ENCODE measurements at places on chromosomes 1 and 21. TPM values are rescaled to one million over a fixed set of nuclear protein-coding genes. Genes with fewer than 3 reads are reported as not detected.

DNA sequence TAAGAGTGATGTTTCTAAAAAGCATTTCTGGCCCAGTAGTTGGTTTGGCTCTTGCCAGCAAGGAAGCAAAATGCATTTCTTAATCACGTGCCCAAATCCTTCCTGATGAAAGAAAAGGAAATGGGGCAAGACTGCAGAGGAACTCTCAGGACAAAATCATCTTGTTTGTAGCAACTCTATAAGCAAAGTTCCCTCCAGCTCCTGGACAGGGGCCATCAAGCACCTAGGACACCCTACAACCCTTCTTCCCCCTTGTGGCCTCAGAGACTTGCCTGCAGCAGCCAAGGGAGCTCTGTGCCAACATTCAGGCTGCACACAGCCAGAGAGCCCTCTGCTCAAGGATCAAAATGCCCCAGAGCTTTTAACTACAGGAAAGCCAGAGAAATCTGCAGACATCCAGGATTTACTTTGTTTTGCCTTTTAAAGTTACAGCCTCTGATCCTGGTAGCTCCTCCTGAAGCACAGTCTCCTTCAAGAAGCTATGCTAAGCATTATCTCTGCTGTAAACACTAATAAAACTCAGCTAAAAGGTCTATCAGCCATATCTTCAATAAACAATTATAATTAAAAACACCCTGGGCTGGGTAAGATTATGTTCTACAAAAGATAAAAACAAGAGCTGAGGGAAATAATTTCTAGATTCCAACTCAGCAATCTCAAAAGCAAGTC, 105.0 kb downstream of the KIAA0319L start:
- peak; percentile 29 for DNase-seq

GRCh38 chr1:54883349-54884102, 3.5 kb downstream of the DHCR24 start:
- DNase-seq: no peak

DNA sequence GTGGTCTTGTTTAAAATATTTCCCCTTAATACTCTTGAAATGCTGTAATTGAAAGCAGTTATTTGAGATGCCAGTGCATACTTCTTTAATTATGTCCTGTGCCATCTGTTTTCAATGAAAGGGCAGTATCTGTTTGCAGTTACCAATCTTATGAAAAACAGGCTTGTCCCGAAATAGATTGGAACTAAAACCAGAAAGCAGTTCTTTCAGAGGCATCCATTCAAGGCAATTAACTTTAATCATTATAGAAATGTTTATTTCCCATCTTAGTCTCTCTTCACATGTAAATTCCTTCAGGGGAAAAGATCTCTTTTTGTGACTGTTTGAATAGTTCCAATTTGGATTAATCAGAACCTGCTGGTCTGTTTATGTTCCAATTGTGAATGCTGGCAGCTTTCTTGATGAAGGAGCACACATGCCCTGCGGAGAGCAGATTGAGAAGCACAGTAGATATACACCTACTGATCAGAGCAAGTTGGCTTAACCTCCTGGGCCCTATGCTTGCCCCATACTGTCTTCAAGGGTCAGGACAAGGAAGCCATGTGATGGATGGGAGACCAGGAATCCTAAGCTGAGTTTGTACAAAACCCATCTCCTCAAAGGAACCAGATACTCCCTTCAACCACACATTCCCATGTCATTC, 41.6 kb upstream of the MROH9 start:
- DNase-seq: no peak

The GRIK1 gene
- not detected for total RNA-seq

DNA sequence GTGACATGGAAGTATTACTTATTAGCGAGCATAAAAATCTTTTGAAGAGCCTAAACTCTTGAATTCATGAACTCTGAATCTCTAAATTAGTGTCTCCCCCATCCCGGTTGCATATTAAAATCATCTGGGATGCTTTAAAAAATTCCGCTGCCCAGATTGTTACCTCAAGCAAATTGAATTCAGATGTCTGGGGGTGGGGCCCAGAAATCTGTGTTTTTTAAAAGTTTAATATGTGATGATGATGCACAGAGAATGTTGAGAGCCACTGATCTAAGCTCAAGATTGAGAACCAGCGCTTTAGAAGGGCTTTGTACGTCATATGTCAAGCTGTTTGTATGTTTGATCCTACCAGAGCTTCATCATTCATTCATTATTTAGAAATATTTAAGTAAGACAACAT, 446.8 kb downstream of the NUF2 start:
- DNase-seq: no peak

DNA sequence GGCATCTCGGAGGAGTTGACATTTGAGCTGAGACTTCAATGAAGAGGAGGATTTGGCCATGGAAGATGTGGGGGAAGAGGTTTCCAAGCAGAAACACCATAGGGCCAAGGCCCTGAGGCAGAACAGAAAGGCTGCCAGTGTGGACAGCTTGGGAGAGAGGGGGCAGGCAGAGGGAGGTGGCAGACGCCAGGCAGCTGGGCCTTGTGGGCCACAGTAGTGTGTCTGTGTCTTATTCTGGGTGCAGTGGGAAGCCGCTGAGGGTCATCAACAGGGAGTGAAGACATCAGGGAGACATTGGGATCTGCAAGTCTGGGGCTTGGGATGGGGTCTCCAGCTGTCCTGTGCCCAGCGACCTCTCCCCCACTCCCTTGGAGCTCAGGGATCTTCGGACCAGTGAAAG, 96.8 kb downstream of the LACTBL1 start:
- DNase-seq: no peak

DNA sequence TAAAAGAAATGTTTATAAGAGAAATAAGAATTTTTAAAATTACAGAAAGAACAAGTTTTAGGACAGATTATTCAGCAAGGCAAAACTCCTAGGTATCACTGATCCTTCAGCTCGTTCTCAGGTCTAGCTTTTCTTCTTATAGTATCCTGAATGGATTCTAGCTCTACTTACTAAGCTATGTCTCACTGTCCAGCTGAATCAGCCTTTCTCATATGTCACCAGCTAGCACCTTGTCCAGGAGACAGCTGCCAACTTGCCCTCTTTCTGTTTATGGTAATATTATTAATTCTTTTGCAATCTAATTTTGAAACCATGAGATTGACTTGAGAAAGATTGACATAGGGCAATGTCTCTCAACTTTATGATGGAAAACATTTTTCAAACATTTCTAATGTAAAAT, 159.9 kb downstream of the LYPLAL1 start:
- no peak for DNase-seq

DNA sequence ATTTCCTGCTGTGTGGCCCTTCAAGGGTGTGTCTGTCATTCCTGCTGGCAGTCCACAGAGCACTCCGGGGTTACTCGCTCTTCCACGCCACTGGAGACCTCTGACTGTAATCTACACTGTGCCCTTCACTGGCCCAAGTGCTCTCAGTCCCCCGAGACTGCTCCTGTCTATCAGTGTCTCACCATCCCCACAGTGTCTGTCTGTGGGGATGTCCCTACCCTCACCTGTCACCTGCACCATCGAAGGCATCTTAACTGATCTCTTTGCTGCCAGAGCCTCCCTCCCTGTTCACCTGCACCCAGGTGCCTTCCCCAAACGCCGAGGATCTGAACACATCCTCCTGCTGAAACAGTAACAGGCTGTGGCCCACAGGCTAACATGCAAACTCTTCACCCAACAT, 136.7 kb downstream of the MATN1 start:
- DNase-seq: no peak

GRCh38 chr1:237390823-237391222, 348.8 kb downstream of the RYR2 start:
- DNase-seq: no peak

The CAMTA1 gene
- total RNA-seq: 117 TPM

The CHIA gene
- not detected for total RNA-seq

GRCh38 chr1:56824938-56825337, 5.7 kb upstream of the FYB2 start:
- DNase-seq: no peak

DNA sequence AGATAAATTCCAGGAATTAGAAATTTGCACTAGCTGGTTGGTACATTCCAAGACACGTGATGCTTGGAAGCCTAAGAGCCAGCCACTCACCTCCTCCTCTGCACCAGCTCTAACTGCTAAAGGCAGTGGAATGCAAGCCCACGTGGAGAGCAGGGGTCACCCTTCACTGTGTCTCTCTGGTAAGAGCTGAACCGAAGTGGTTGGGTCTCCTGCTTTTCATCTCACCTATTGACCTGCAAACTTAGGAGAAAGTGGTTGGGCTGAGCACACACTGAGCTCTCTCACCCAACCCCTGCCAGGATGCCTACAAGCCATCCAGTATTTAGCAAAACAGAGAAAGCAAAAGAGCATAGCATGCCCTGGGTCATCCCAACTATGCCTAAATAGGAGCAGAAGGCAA, 19.3 kb downstream of the HAO2 start:
- no peak for DNase-seq

DNA sequence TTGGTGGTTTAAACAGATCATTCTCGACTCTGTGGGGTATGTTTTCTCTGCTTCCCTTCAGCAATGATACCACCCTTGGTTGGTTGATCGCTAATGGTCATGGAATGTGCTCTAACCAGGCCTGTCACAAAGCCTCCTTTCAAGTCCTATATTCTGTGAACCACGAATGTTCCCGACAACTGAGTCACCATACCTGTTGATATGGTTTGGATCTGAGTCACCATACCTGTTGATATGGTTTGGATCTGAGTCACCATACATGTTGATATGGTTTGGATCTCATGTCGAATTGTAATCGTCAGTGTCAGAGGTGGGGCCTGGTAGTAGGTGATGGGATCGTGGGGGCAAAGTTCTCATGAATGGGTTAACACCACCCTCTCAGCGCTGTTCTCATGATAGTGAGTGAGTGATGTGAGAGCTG, 10.2 kb upstream of the CAMK2N1 start:
- DNase-seq: no peak
